ENCODE measurements at places on chromosomes 6 and 20.

DNA sequence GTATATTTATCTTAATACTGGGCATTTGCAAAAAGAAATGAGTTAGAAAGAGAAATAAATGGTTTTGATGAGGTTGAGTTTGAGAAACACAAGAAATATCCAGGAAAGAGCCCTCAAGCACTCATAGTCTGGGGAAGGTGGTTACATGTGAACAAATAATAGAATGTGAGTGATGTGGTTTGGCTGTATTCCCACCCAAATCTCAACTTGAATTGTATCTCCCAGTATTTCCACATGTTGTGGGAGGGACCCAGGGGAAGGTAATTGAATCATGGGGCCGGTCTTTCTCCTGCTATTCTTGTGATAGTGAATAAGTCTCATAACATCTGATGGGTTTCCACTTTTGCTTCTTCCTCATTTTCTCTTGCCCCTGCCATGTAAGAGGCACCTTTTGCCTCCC, 334.1 kb downstream of the COL12A1 start:
- no peak for DNase-seq

DNA sequence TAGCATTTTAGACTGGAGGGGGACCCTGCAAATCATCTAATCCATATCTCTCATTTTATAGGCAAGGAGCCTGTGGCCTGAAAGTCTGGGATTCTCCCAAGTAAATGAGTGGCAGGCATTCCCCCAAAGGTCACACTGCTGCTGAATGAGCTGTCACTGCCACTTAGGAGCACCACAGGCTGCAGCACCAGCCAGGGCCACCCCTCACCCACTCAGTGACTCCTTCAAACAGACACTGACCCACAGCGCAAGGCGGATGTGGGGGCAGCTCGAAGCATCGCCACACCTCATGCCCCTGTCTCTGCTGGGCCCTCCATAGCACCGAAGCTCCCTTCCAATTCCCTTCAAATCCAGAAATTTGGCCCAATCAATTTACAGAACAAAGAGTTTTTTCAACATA, 119.9 kb upstream of the ARID1B start:
- DNase-seq = no peak

- DNase-seq = no peak
Measured at GRCh38 chr6:117156741-117157140, 108.6 kb upstream of the VGLL2 start.

DNA sequence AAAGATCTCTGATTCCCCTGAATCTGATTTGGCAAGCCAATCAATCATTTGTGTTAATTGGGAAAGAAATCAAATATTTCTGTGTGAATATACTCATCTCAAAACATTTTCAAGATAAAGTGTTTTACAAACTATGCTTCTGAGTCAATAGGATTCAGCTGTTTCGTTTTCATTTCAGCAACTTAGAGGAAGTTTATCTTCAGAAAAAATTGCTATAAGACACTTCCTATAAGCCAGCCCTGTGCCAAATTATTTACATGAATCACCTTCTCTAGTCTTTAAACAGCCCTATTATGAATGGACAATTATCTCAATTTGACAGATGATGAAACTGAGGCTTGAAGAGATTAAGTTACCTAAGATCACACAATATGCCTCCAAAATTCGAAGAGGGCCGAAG, 10.9 kb downstream of the DEFB129 start:
- no peak for DNase-seq

DNA sequence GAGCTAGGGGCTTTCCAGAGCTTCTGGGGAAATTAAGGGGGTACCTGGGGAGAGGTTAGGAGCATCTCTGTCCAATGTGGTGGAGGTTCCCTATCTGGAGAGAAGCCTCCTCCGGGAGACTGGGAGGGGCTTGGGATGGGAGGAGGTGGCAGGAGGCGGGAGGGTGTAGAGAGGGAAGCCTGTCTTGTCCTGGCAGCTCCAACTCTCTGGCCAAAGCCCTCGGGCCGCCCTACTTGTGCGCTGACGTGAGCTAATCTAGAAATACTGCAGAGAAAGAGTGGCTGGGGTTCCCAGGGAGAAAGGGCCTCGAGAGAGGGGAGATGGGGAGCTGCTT, 1.6 kb upstream of the SLC32A1 start:
- DNase-seq = no peak

GRCh38 chr6:86586195-86586594, 351.1 kb upstream of the HTR1E start:
- no peak for DNase-seq

DNA sequence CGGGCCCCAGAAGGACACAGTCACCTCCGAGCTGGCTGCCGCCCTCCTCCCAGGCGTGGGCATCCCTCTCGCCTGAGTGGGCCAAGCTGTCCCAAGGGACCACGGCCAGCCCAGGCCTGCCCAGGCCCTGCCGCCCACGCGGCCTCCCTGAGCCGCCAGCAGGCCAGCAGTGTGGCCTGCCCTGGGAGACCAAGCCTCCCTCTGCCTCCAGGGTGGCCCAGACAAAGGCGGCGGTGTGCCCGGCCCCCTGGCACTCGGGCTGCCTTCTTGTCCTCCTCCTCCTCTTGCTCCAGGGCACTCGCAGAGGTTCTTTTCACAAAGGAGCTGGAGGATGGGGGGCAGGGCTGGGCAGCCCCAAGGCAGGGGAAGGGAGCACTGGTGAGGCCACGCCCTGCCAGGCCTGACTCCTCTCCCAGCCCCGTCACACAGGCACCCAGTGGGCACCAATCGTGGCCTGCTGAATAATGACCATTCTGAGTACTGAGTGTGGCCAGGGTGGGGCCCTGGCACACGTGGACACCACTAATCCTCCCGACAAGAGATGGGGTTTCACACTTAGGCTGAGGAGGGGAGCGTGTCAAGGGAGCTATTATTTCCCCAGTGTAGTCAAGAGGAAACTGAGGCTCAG, 25.3 kb downstream of the NOL4L start:
- DNase-seq = no peak

GRCh38 chr6:128413291-128413690, 107.1 kb downstream of the PTPRK start:
- DNase-seq = no peak

GRCh38 chr6:113082745-113083144, 735.6 kb downstream of the RFPL4B start:
- DNase-seq = no peak

DNA sequence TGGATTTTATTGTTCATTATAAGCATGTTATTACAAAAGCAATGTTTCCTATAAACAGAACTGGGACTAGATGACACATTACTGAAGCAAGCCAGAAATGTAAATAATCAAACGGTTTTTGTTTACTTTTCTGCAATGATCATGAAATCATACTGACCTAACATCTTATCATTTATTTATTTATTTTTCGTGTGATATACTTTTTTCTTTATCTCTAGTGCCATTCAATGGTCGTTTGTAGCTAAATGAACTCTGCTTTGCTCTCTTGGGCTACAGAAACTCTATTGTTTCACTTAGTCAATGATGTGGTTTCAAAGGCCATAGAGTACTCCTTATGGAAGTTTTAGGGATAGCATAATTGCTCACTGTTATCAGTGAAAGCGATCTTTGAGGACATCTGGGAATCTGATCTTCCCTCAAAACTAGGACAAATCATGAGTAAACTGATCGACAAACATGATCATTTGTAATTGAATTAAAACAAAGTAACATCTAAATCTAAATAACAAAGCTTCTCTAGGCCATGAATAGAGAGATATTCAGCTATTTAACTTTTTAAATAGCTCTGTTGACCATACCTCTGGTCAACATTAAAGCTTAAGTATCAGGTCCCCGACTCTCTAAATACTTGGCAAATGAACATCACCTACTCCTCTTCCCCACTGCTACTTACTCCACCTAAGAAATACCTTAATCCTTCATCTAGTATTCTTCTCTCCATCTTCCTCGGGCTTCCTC, 933.4 kb downstream of the TFAP2A start:
- no peak for DNase-seq

GRCh38 chr20:10854976-10855375, 181.2 kb upstream of the JAG1 start:
- no peak for DNase-seq

DNA sequence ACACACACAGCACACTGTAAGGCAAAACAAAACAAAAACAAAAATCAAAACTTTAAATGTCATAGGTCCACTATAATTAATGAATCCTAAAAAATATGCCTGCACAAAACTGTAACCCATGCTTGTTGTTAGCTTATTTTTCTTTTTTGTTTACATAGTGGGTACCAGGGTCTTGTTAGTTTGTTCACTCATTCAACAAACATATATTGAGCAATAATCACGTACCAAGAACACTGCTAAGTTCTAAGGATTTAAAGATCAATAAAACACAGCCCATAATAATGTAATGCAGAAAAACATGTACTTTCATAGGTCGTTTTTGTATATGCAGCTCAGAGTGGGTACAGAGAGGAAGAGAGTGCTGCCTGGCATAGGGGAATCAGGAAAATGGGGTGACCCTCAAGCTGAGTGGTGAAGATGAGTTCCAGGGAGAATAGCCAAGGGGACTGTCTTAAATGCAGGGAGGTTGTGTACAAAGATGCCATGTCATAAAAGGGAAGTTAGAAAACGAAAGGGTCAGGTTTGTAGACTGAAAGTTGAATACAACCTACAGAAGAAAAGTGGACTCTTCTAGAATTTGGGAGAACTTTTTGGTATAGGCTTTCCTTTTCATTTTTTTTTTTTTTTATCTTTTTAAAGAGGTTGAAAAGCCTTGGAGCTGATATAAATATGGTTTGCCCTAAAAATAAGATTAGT, 113.3 kb upstream of the TBX18 start:
- no peak for DNase-seq
